Stimulated activated CD4-positive, alpha-beta T cell treated with anti-CD3 and anti-CD28 coated beads, Interleukin-1b, Interleukin-23, amount 100 ng/mL, for 1 hour (primary cell): ENCODE measurements at places on chromosomes 5 and 9.

- DNase-seq = no peak
Observed at GRCh38 chr9:129073404-129073803, 7.5 kb upstream of the DOLPP1 start.

- DNase-seq = no peak
Observed at GRCh38 chr5:168137265-168137664, 154.2 kb upstream of the WWC1 start.

- DNase-seq = no peak
Observed at GRCh38 chr9:23412046-23412445, 414.0 kb downstream of the ELAVL2 start.

GRCh38 chr5:102818345-102818744, 63.2 kb downstream of the PAM start:
- no peak for DNase-seq

DNA sequence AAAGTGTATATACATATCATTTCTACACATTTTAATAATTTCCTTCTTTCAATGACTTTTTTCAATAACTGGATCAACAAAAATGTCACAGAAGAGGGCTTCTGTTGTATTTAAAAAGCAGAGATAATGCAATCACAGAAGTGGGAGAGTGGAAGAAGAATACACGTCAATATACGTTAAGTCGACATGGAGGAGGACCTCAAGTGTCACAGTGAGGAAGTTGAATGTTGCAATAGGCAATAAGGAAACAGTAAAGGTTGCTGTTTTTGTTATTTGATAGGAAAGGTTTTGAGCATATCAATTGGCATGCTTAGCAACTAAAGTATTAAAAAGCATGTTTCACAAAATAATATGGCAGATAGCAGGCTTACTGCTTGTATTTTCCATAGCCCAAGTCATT, 184.0 kb upstream of the NR4A3 start:
- DNase-seq = no peak

DNA sequence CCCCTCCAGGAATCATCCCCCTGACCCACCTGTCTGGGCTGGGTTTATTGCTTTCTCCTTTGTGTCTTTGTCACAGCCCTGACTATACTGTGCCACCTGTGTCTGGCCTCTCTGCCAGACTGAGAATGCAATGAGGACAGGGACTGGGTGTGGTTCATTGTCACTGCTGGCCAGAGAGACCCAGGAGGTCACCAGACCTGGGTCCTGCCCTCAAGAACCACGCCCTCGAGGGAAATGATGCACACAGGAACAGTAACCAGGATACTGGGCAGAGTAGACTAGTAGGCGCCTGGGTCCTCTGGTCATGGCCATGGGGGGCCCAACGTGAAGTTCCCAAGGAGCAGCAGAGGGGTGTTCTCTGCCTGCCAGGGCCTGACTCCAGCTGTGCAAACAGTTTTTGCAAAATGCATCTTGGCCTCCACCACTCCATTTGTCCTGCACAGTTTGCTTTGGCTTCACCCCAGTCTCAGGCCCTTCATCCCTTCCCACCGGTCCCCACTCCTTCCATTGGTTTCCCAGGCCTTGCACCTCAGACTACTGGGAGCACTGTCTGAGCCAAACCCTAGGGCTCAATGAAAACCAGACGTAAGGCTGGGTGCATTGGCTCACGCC, 17.8 kb downstream of the RGS3 start:
- DNase-seq = no peak

GRCh38 chr9:77800924-77801551, 152.9 kb upstream of the GNA14 start:
- no peak for DNase-seq

- no peak for DNase-seq
Observed at GRCh38 chr9:110092792-110093191, 115.2 kb downstream of the C9orf152 start.

DNA sequence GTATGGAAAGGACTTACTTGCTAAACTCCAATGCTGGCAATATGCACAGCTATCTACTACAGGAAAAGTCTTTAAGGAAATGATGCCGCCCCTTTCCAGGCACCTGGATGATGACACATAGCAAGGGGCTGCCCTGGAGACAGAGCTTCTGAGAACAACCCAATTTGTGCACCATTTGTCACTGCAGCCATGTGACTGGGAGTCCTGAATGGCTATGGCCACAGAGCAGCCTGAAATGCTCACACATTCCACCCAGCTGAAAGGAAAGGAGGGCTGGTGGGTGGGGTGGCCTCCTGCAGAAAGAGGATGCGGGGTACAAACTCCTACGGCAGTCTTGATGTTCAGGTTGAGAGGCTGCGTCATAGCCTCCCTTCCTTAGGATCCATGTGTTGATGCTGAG, 70.1 kb upstream of the FSTL4 start:
- no peak for DNase-seq

- no peak for DNase-seq
Observed at GRCh38 chr5:74476819-74477453, 163.6 kb downstream of the ENC1 start.

- DNase-seq = no peak
Observed at GRCh38 chr5:169791251-169791650, 154.2 kb downstream of the DOCK2 start.

DNA sequence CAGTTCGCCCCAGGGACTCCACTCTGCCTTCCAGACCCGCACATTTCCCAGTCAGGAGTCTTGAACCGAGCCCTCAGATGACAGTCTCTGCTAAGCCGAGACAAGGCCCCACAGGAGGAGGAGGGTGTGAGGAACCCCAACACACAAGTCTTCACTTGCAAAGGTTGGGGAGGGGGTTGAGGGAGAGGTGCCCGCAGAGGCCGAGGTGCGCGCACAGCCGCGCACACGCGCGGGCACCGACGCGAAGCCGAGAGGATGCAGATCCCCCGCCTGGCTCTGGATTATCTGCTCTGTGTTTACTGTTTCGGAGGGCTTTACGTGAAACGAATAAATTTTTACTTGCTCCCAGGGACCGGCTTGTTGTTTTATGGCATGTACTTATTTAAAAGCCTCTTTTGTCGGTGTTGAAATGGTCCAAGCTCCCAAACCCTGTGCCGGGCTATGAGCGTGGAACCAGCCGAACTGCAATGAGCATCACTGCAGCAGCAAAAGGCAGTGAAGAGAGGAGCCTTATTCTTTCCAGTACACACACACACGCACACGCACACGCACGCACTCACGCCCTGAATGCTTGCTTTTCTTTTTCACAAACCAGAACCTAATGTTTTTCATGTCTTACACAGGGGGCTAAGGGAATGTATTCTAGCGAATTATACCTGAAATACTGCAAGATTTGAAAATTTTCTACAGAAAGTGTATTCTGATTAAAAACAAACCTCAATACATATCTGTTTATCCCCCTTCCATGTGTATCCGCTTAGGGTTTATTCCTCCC, 297.7 kb downstream of the PARP8 start:
- DNase-seq = no peak

DNA sequence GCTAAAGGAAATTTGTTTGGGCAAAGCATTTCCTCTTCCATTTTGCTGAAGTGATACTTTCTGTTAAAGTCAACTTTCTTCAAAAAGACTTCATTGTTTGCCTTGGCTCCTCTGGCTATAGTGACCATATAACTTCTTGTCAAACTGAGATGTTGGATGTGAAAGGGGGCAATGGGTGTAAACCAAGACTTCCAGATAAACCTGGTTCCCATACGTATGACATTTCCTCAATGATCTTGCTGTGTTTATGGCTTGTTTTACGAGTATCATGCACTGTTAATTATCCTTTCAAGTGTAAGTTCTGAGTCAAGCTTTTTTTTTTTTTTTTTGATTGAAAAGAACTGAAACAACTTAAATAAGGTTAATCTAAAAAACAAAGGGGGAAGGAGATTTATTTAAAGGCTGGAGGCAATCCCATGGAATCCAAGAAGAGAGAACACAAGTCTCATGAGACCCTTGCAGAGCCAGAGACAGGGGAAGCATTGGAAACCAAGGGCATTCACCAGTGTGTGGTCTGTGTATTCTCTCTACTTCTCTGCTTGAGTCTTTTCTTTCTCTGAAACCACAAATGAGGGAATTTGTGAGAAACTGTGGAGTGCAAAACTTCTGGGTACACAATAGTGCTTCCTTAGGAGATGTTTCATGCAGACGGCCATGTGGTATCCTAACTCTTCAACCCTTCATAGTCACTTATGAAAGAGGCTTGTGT, 335.3 kb downstream of the RAB3C start:
- no peak for DNase-seq

GRCh38 chr5:131994533-131995226, 16.8 kb downstream of the ACSL6 start:
- no peak for DNase-seq

DNA sequence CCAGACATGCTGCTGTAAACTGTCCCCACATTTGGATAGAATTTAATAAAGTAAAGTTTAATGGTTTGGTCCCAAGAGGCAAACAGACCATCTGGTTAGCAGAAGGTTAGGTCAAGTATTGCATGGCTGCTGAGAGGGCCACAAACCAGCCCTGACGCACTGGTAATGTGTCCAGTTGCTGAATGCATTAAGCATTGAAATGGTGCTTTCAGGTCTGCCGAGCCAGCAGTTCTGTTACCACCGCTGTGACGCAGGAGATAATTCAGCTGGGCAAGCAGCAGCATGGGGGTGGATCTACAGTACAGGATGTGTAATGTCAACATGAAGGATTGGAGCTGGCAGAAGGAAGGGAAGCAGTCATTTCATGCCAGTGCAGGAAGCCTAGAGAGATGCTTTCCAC, 16.0 kb downstream of the ZNF462 start:
- no peak for DNase-seq

DNA sequence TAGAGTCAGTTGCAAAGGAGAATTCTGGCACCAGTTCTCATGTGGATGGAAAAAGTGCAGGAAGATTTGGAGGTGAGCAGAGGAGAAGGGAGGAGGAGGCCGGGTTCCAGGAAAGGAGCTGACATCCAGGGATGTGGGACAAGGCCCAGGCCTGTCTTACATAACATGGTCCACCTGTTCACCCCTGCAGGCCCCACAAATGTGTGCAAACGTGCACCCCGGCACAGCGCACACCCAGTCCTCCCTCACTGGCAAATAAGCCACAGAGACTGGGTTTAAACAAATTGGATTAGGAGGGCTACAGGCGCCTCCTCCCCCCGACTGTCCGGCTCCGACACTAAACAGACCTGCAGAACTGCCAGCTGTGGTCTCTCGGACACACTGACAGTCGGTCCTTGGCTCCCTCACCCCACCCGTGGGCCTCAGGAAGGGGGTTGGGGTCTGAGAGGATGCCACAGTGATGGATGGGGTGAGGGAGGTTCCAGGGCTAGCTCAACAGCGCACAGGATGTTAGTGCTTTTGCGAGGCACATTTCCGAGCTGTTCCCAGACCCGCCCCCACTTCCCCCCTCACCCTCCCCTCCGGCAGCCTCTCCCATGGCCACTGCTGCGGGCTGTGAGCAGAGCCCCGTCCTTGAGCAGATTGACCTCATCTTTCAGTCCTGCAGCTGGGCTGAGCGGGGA, 43.4 kb upstream of the IL17B start:
- no peak for DNase-seq

- DNase-seq = no peak
Observed at GRCh38 chr9:1880038-1880565, 135.0 kb upstream of the SMARCA2 start.

GRCh38 chr5:173689171-173689736, 72.8 kb upstream of the BOD1 start:
- no peak for DNase-seq

GRCh38 chr5:150604894-150605440, 35.5 kb upstream of the SYNPO start:
- DNase-seq = no peak

- no peak for DNase-seq
Observed at GRCh38 chr5:66639037-66639436, 42.8 kb downstream of the MAST4 start.

- no peak for DNase-seq
Observed at GRCh38 chr9:73441890-73442818, 290.5 kb downstream of the ANXA1 start.

DNA sequence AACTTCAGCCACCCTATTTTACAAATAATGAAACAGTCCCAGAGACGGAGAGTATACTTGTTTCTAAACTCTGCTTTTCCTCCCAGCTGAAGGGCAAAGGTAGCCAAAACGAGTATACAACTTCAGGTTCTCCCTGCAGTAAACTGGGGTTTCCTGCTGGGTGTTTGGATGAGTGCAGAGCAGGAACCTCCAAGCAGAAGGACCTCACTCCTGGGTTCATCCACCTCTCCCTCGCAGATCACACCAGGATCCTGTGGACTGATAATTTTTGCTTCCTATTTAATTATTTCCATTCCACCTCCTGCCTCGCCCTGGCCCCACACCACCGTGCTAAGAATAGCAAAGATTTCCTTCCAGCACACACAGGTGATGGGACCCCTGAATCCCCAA, 2.0 kb upstream of the FOXB2 start:
- no peak for DNase-seq

DNA sequence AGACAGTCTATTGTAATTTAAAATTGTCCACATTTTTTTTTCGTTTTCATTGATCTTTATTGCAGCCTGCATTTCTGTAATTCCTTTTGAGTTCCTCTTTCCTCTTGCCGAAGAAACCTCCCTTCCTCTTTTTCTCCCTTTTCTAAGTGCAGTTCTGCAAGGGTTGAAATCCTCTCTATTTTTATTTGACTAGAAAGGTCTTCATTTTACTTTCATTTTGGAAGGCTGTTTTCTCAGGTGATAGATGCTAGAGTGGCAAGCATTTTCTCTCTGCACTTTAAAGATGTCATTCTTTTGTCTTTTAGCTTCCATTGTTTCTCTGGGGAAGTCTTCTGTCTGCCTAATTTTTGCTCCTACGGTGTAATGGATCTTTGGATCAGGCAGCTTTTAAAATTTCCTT, 248.5 kb downstream of the SMARCA2 start:
- DNase-seq = no peak

GRCh38 chr5:73214306-73214705, 41.3 kb downstream of the TMEM174 start:
- no peak for DNase-seq
